ENCODE measurements at places on chromosomes 7 and 10.

- no peak for DNase-seq
These were observed 69.5 kb upstream of the ATRNL1 start for GRCh38 chr10:115023715-115024114.

DNA sequence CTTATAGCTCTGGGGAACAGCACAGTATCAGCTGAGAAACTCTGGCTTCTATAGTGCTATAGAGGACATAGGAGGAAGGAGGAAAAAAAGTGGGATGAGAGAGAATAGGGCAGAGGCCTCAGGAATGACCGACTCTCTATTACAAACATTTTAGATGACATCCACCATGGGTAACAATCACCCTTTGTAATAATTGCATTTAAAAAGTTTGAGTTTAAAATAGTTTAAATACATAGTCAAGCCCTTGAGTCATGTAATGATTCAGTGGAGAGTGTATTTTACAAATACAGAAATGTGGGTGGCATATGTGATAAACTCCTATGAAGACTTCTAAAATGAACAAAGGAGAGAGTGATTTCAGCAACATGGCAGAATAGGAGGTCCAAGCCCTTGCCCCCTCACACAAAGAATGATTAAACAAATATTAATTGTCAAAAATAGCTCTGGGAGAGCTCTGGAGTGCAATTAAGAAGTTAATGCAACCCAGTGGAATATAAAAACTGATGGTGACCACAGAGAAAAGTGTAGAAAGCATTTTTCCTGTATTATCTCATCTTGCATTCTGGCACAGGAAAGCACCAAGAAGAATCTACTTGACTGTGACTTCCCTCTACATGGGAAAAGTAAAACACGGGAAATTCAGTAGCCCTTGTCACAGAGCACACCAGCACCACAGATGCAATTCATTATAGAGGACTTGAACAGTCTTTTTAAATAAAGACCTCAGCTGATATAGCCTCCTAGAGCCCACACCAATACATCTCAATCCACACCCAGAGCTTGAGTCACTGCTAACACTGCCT lies 569.0 kb upstream of the SORCS1 start:
- no peak for DNase-seq

DNA sequence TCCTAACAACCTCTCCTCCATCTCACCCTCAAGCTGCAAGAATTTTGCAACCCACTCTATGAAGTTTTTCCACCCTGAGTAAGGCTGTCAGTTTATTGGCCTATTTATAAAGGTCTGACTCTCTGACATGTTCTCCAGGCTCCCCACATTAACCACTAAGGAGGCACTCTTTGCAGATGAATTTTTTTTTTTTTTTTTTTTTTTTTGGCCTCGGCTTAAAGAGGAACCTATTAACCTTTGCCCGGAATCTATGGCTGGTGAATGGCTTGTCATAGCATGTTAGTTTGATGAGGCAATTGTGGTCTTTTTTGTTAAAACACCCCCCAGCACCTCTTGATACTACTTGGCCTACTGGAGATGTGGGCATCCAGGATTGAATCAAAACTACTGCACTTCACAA lies 57.1 kb downstream of the TBXAS1 start:
- no peak for DNase-seq

DNA sequence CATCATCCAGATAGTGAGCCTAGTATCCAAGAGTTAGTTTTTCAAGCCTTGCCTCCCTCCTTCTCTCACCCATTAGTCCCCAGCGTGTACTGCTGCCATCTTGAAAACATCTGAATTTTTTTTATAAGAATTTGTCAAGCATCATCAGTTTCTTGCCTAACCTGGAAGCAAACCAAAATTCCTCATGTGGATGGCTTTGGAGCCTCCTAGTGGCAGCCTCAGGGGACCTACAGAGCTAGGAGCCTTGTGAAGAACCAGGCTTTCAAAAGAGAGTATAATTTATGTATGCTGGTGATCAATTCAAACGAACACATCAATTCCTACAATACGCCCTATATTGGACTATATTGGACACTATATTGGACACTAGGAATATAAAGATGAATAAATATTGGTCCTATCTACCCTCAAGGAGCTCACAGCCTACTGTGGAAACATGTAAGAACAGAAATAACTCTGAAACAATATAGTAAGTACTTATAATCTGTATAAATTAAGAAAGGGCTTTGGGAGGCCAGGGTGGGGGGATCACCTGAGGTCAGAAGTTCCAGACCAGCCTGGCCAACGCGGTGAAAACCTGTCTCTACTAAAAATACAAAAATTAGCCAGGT lies 63.4 kb downstream of the HPSE2 start:
- peak; percentile 7 for DNase-seq

DNA sequence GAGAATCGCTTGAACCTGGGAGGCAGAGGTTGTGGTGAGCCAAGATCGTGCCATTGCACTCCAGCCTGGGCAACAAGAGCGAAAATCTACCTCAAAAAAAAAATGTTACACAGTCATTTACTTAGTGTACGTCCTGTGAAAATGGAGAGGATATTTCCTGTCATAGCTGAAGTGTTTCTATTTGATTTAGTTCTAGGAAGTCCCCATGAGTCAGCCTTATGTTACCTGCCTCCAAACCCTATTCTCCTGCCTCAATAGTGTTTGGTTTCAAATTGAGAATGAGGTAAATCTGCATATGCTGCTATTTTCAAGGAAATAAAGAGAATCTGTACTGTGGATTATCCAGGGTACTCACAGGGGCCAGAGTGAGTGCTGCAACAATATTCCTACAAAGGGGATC lies 1284.5 kb upstream of the AUTS2 start:
- no peak for DNase-seq

DNA sequence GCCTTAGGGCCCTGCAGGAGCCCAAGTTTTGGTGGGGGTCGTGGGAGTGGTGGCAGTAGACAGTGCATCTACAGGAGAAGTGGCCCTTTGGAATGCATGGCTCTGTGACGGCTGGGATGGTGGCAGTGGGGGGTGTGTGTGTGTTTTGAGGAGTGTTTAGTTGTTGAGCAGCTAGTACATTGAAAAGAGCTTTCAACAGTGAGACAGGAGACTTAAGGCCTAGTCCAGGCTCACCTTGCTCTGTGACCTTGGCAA lies 27.1 kb downstream of the ZNF775 start:
- no peak for DNase-seq

DNA sequence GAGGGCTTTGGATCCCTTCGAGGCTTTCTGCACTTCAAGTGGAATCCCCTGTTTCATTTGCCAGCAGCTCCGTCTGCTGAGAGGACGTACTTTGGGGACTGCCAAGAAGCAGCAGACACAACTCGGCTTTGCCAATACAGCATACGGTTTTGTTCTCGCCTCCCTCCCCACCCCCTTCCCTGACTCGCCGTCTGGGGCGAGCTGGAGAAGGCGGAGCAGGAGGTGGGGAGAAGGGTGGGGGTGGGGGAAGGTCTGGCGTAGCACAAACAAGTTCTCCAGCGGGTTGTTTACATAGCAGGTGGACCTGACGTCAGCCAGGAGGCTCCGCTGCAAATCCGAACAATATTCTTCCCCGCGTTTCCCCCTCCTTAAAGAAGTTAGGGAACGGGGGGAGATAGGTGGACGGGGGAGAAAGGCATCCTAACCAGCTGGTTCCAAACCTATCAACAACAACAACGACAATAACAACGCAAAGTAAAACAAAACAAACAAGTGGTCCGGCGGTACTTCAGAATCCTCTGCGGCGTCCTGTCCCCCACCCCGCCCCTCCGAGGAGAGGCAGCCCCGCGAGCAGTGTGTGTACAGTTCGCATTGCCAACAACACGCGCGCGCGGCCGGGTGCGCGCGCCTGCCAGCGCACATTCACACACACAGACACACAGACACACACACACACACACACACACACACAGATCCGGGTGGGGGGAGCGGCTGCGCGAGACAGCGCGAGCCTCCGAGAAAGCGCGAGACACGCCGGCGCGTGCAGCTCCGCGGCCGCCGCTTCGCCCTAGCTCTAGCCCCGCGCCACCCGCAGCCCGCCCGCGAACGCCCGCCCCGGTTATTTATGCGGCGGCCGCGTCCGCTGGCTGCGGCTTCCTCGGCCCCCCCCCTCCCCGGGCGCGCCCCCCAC lies 167.0 kb upstream of the PPP1R3A start:
- DNase-seq, result no peak

DNA sequence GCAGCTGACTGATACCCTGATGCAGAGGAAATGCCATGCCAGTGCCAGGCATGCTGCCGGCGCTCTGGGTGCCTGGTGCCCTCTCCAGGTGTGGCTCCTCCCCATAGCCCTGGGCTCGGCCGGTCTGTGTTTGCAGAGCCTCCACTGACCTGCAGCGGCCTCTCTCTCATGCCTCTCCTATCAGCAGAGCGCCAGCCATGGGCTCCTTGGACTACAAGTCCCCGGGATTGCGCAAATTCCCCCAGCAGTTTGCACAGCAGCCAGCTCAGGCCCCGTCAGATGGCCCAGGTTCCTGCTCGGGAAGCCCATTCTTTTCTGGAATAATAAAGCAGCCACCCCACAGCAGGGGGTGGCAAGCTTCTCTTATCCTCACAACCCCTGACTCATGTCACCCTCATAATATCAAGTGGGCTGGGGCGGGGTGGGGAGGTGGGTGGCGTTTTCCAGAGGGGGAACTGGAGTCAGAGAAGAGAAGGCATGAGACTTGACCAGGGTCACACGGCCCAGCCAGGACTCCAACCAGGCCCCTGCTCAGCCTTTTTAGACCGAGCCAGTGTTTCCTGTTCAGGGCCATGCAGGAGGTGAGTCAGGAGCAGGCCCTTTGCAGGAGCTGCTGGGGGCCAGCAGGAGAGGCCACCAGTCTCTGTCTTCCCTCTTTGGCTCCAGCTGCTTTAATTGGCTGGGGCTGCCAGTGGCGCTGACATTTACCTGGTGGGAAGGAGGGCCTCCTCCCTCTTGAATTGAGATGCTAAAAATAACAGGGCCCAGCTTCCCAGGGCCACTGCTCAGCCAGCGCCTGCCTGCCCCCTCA lies 58.6 kb downstream of the ZMIZ1 start:
- no peak for DNase-seq

GRCh38 chr10:49569031-49569631 lies 30.2 kb upstream of the ERCC6 start:
- DNase-seq, result no peak

DNA sequence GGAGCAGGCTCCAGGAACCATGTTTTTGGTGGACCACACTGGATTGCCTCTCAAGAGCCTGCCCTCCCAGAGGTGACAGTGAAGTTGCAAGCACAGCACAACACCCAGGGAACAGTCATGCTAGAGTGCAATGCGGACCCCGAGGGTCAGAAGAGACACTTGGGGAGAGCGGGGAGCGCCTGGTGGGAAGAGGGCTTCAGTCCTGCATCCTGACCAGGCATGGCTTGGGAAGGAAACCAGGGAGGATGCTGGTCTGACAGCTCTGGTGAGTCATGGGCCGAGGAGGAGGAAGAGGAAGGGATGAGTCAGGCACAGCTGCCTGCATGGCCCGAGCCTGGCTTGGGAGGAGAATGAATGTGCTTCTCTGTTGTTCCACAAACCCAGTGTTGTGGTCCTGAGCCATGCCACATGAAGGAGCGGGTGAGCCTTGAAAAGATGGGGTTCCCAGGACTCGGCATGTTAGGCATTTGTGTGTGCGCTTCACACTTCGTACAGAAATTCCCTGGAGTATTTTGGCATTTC lies 29.5 kb upstream of the ANKRD2 start:
- peak; percentile 67 for DNase-seq

DNA sequence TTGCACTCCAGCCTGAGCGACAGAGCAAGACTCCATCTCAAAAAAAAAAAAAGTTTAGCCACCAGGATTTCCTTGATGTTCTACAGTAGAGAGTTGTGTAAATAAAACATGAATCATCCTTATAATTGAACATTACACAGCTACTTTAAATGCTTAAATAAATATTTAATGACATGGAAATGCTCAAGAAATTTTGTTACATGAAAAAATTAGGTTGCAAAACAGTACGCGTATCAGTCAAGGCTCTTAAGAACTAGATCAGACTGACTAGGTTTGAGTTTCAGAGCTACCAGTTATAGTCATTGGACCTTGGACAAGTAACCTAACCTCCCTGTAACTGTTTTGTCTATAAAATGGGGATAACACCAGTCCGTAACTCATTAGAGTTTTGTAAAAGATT lies 38.7 kb upstream of the GSAP start:
- no peak for DNase-seq

GRCh38 chr7:13948019-13948801 lies 41.3 kb downstream of the ETV1 start:
- no peak for DNase-seq

GRCh38 chr7:127882313-127882920 lies 148.8 kb downstream of the LRRC4 start:
- DNase-seq, result no peak

DNA sequence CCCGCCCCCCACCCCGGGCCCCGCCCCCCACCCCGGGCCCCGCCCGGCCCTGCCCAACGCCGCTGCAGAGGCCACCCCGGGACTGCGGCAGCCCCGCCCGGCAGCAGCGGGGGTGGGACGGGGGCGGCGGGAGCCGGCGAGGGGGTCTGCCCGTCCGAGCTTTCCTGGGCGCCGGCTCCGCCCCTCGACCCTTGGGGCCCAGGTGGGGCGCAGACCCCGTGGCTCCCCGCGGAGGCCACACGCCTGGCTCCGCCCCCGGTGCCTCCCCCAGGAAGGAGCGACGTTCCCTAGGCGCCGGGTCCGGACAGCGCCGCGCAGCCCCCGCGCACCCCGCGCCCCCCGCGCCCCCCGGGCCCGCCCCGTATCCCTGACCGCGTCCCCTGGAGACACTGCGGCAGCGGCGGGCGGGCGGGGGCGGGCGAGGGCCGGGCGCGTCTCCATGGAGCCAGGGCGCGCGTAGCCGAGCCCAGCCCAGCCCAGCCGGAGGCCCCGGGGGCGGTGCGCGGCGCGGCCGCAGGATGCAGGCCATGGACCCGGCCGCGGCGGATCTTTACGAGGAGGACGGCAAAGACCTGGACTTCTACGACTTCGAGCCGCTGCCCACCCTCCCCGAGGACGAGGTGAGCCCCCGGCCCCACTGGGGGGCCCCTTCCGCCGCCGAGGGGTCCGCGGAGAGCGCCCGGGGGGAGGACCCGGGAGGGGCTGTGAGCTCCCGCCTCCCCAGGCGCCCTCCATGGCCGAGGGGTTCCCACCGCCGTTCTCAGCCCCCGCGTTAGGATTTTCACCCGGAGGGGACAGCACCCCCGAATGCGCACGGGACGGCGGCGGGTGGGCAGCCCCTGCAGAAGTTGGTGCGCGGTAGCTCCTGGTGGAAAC lies at the start of gene KNDC1:
Gene KNDC1, plus strand, starts transcription at position 270 of the 876 bp plus-strand sequence. Its CDS starts 249 bp downstream, at position 519.
- DNase-seq, result no peak

- no peak for DNase-seq
These were observed 658.0 kb downstream of the TYW1 start for GRCh38 chr7:67654642-67655041.

- peak; percentile 48 for DNase-seq
These were observed at the start of gene OPTN for GRCh38 chr10:13099666-13100348. Gene OPTN, plus strand, starts transcription at chr10:13100163. Its CDS starts 8,960 bp downstream, at chr10:13109123.

DNA sequence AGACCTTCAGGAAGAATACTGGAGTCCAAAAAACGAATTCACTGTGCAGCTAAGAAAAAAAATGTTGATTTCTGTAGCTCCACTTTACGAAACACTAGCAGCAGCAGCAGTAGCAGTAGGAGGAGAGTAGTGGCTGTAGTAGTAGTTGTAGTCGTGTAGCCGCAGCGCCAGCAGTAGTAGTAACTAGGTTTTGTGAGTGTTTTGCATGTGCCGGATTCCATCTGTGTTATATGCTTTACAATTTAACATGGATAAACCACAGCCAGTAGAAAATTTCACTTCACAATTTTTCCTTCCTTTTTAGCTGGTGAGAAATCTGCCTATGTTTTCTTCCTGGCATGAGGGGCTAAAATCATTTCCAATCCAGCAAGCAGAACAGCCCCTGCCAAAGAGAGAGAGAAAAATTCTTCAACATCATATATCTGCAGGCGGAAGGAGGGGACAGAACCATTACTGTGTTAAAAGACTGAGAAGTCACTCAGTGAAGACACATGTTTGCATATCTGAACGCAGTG lies 148.4 kb upstream of the C7orf33 start:
- no peak for DNase-seq

- no peak for DNase-seq
These were observed 246.1 kb downstream of the CELF2 start for GRCh38 chr10:11263767-11264166.
